CD4-positive, alpha-beta T cell treated with Interleukin-2 at 100 ng/mL for 4 hours (primary cell): ENCODE measurements at places on chromosomes 11 and 22.
A peak's percentile ranks its signal among the peaks of the same experiment; 100 is the strongest.

DNA sequence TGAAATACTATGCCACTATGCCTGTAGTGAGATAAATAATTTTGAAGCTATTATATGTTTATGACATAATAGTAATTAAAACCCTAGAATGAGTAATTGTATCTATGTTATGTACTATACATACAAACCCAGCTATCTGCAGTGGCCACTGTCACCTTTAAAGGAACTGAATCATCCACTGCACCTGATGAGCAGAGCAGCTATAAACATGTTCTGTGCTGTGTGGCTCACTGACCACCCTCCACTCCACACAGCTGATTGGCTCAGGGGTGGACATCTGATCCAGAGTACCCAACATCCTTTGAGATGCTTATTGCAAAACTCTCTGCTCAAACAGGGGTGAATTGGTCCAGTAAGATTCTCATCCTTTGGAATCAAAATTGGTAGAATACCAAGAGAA is 19.2 kb upstream of the RRAS2 start:
- DNase-seq, result no peak

GRCh38 chr22:47796128-47796908 is 1033.9 kb downstream of the TBC1D22A start:
- no peak for DNase-seq

DNA sequence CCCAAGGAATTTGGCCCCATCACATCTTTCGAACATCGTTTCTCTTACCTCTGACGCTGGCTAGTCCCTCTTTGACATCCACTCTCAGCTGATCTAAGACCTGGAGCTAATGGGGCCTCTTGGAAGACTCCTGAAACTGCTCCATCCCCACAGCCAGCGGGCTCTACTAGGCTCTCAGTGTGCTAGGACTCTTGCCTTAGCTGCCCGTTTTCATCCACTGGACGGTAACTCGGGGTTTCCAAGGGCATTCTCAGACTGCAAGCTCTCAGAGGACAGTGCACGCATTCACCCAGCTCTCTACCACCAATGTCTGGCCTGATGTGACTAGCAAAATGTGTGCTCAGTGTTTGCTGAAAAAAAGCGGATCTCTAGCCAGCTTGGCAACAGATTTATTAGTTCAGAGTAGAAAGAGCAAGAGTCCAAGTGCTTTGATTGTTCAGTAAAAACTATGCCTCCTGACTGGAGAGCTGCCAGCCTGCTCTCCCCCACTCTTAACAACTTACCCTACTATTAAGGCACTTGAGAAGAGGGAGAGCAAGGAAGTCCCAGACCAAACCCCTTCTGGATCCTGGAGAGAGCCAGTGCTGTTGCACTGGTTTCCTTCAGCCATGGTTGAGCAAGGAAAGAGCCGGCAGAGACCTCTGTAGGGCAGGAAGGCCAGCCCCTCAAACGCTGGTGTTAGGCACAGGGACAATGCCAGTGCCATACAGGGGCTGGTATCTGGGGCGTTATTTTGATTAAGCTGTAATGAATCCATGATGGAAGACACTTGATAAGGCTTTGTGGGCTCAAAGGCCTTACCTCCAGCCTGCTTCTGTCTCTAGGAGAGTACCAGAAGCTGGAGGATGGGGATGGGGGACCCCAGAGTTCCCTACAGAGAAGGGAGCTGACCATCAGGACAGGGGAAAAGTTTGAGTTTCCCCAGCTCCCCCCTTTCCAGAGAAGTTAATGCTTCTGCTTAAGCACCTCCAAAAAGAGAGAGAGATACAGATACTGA is 9.2 kb downstream of the RELA start:
- no peak for DNase-seq

- DNase-seq, result no peak
Measured at GRCh38 chr11:39363571-39363970, 2095.9 kb downstream of the LRRC4C start.

DNA sequence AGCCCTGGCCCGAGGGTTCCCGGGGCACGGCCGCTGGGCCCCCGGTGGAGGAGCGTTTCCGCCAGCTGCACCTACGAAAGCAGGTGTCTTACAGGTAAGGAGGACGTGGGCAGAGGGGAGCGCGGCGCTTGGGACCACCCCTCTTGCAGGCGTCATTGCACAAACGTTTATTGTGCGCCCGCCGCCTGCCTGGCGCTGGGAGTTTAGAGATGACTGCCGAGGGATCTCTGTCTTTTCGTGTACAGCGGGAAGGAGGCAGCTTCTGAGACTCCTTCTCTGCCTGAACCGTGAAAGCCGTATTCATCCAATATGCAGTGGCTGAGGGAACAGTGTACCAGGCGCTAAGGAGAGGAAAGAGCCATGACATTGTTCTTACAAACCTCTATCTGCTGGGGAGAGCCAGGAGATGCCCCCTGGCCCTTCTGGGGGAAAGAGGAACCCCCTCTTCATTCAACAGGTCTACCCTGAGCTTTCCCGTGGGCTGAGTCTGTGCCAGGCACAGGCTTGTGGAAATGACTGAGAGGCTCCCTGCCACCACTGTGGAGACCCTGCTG is 13.8 kb upstream of the DGKZ start:
- no peak for DNase-seq

DNA sequence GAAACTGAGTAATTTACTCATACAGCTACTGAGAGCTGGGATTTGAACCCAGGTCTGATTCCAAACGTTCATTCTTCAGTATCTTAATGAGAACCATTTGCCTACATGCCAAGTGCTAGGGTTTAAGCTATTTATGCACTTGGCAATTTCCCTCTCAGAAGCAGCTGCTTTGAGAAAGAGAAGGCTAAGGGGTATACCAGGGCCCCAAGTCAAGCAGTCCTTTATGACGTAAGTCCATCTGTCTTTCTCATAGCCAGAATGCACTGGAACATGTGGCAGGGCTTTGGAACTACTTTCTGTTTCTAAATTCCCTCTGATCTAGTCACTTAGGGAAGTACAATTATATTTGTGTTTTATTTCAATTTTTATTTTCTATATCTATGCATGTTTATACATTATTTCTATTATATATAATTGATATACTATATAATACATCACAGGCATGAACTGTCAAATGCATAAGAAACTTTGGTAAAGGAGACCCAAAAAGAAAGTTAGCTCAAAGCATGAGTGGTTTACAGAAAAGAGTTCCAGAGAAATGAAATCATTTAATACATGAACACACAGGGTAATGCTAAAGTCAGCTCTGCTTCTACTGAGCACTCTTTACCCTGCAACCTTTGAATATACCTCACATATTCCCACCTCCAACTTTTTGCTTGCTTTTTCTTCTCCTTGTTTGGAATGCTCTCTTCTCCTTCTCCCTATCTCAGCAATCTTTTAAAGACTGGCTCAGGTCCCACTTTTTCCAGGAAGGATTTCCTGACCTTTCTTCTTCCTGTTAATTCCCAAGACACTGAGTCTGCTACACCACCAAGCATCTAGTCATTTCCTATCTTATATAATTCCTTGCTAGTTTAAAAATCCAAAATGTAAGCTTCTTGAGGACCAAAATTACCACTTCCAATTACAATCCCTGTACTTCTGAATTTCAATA is 80.5 kb upstream of the GDPD4 start:
- DNase-seq, result no peak

DNA sequence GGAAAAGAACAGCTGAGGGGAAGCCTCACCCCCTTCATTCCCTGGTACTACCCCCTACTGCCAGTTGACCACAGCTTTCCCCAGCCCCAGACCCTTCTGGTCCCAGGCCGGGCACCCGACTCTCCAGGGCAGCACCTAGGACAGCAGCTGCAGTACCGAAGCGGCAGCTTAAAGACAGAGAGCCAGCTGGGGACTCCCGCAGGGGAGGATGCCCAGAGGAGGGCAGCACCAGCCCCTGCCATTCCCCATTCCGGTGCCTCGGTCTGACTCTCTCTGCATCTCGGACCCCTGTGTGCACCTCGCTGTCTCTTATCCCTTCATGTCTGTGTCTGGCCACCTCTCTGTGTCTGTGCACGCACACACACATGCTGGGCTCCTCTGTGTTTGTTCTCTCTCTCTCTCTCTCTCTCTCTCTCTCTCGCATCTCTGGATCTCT is 9.4 kb downstream of the IGSF9B start:
- DNase-seq, result peak; percentile 63
